Activated naive CD4-positive, alpha-beta T cell (primary cell): ENCODE measurements at places on chromosomes 5 and 9.

DNA sequence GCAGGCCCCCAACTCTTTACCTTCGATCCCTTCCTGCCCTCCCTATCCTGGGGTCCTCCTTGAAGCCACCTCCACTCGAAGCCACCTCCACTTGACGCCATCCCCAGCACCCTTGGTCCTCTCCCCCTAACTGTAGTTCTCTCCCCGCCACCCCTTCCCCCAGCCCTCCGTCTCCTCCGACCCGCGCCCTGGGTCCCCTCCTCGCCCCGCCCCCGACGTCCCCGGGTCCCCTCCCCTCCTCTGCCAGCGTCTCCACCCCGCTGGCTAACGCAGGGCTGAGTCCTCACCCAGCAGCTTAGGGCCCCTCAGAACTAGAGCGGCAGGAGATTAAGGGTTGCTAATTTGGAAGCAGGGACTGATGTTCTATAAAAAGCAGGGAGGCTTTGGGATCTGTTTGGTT is 30.6 kb upstream of the ANKRD33B start:
- DNase-seq = no peak

DNA sequence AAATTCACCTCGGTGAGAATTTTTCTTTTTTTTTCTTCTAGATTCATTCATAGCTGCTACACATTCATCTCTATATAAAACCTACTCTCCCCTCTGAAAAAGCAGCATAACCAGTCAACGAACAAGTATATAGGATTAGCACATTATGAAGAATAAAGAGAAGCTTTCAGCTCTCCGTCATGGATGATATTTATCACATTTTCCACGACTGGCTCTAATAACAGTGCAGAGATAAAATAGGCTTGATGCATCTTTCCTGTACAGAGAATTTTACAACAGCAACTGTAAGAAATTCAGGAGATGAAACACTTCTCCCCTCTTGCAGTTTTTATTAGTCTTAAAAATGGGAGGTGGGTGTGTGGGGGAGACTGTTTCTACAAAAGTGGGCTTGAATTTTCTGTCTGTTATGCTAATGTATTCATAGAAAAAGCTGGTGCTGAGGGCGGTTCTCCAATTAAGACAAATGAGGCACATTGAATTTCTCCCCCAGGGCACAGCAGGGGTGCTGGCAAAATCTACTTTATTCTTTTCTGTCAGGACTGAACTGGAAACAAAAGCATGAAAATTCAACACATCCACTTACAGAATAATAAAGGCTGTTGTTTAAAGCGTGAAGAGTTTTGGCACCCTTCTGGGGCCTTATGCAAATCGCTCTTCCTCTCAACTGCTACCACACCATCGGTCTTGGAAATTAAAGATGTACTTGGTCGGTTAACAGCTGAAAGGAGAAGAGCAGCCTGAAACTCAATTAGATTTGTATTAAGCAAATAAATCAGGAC is 233.9 kb upstream of the ZNF608 start:
- no peak for DNase-seq

GRCh38 chr9:132669319-132669697 is 475 bp downstream of the DDX31 start:
- DNase-seq = no peak

DNA sequence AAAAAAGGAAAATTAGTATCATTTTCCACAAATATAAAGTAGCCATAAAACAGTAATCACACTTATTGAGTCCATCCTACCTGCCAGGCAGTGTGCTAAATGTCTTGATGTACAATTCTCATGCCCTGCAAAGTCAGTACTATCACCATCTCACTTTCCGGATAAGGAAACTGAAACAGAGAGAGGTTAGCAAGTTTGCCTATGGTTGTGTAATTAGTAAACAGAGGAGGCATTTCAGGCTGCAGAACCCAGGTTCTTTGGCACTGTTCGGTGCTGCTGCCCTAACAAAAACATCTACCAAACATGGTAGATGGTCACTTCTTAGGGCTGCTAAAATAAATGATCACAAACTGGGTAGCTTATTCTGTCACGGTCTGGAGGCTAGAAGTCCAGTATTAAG is 22.6 kb downstream of the PLAC8L1 start:
- no peak for DNase-seq

DNA sequence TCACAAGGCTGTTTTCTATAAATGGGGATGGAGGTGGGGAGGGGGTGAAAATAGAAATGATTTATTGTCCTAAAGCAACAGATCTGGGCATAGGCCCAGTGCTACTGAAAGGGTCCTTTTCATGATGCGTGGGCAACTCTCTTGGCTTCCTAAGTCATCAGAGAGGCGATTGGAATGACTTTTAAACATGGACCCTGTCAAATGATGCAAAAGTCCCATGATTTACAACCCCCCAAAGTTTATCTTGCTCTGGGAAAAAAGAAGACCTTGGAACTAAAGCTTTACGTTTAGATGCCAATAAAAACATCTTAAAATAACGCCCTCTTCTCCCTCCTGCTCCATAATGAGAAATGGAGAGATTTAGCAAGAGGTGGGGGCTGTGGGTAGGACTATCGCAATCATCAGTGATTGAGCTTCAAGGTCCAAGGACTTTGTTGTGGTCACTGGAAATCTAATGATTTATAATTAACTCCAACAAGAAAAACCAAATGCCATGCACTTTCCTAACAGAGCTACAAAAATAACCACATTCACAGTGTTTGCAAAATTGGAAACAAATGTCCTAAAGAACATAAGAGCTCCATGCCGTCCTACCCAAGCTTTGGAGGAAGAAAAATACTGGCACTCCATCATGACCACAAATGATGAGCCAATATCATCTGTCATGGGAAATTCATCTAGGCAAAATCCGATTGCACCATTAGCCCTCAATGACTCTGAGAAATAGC is 167.5 kb upstream of the CLINT1 start:
- DNase-seq = no peak

DNA sequence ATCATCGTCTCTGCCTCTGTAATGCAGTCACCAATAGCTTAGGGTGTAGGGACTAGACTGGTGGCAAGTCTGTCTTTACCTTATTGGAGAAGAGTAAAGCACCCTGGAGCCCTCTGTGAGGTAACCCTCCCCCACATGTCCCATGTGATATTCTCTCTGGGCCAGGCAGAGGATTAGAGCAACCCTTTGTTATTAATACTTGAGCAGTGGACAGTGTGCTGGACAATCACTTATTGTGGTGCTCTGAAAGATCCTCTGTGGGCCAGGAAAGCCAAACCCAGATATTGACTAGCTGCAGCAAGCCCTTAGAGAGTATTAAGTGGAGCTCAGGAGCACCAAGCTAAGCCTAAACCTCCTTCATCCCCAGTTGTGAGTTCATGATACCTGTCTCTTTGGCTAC is 139.7 kb upstream of the RUSC2 start:
- DNase-seq = no peak

DNA sequence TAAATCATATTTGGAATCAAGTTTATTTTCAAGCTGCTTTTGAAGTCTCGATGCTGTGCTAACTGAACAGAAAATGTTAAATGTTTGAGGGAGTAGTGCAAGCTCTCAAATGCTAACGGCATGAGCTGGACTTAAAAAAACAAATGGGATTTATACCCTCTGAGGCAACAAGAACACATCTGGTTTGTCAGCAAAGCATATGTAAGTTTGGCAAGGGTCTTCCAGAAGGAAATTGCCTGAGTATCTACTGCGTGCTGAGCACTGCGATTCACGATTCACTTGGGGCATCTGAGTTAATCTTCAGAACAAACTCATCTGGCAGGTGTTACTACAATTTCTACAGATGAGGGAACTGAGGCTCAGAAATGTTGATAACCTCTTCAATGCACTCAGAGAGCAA is 98.4 kb upstream of the C9orf72 start:
- no peak for DNase-seq
